ENCODE measurements at places on chromosomes 3 and 15.

GRCh38 chr3:53594276-53594675 lies 99.9 kb downstream of the CACNA1D start:
- no peak for DNase-seq
- H3K27me3 ChIP-seq, result no peaks in the 10 kb centered on the region
- no peaks in the 10 kb centered on the region for H3K36me3 ChIP-seq
- H3K4me1 ChIP-seq, result no peaks in the 10 kb centered on the region
- H3K4me3 ChIP-seq, result no peak overlapping the region

DNA sequence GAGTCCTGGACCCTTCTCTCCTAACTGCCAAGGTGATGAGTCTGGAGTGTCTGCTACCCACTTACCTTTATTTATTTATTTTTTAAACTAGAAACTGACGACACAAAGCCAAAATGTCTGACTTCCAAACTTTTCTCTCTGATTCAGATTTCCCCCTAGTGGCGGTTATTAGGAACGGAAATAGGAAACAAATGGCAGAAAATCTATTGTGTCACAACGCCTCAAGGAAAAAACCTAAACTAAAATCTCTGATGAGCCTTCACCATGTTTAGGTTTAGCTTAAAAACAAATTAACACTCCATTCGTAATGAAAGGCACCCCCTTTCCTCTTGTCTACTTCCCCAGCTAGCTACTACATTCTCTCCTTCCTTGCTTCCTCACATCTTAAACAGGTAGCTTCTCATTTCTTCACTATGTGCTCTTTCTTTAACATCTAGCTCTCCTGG lies 94.0 kb upstream of the MEX3B start:
- H3K4me1 ChIP-seq, result no peaks in the 10 kb centered on the region
- H3K36me3 ChIP-seq, result peaks cover 3% of the 10 kb centered on the region
- H3K4me3 ChIP-seq, result no peak overlapping the region
- H3K27ac ChIP-seq, result no peak overlapping the region
- H3K27me3 ChIP-seq, result no peaks in the 10 kb centered on the region

DNA sequence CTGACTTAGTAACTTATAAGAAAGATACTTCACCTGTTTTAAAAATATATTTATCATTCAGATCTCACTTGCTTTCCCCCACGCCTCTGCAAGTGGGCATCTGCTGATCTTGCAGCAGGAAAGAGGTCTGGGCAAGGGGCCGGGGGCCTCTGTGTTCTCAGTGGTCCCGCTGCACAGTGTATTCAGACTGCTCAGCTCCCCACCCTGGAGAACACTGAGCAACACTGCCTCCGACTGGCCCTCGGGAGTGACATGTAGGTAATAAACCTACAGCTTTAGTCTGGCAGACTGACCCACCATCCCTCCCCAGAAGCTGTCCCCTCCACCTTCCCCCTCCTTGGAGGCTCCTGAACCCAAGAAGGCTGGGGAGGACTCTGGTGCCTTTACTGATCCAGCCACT lies 43.8 kb downstream of the GABRB3 start:
- no peak for DNase-seq
- no peaks in the 10 kb centered on the region for H3K27me3 ChIP-seq
- no peak overlapping the region for H3K27ac ChIP-seq
- H3K4me3 ChIP-seq, result no peak overlapping the region
- no peaks in the 10 kb centered on the region for H3K36me3 ChIP-seq

DNA sequence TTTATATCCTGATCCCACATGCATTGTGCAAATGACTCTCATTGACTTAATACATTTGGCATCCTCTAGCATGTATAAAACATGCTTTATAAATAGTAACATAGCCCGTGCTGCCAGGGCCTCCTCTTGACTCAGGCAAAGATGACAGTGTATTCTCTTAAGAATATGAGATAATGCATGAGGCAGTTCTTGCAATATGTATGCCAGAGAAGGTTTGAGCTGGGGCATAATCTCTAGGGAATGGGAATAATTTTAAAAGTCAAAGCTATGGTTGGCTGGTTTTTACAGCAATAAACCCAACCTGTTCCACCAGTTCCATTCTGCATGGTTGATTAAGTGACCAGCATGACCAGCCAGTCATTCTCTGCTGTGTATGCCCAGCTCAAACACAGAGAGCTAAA lies 179.0 kb upstream of the PFN2 start:
- H3K4me1 ChIP-seq, result no peaks in the 10 kb centered on the region
- no peaks in the 10 kb centered on the region for H3K36me3 ChIP-seq
- H3K4me3 ChIP-seq, result no peak overlapping the region
- no peak overlapping the region for H3K27ac ChIP-seq

GRCh38 chr3:146881356-146881755 lies 276.2 kb upstream of the PLSCR5 start:
- H3K36me3 ChIP-seq, result no peaks in the 10 kb centered on the region
- no peaks in the 10 kb centered on the region for H3K4me1 ChIP-seq
- no peak for DNase-seq
- no peak overlapping the region for H3K27ac ChIP-seq

GRCh38 chr15:96564546-96564945 lies 234.0 kb downstream of the NR2F2 start:
- no peak overlapping the region for H3K4me3 ChIP-seq
- DNase-seq, result no peak
- H3K27ac ChIP-seq, result no peak overlapping the region
- H3K27me3 ChIP-seq, result no peaks in the 10 kb centered on the region
- H3K36me3 ChIP-seq, result no peaks in the 10 kb centered on the region
- H3K4me1 ChIP-seq, result no peaks in the 10 kb centered on the region

Measured in naive thymus-derived CD4-positive, alpha-beta T cell (primary cell).